ENCODE measurements at places on chromosomes 6 and 20. TPM values are rescaled to one million over a fixed set of nuclear protein-coding genes. Genes with fewer than 3 reads are reported as not detected.
A peak's percentile ranks its signal among the peaks of the same experiment; 100 is the strongest.

Gene CTAGE9
- not detected for total RNA-seq

Gene SLC9A8
- total RNA-seq = 10.4 TPM

Gene HSPA12B
- 18.0 TPM for total RNA-seq

Gene PLEKHG1
- 27.9 TPM for total RNA-seq

Gene UBD
- total RNA-seq = 0.24 TPM

Gene OPN5
- total RNA-seq = not detected

Gene HTR1B
- 7.6 TPM for total RNA-seq

Gene TSHZ2
- total RNA-seq = 50.0 TPM

Gene MAS1
- 0.29 TPM for total RNA-seq

- no peak for DNase-seq
Measured at GRCh38 chr6:151096255-151096612, 143.5 kb upstream of the AKAP12 start.

DNA sequence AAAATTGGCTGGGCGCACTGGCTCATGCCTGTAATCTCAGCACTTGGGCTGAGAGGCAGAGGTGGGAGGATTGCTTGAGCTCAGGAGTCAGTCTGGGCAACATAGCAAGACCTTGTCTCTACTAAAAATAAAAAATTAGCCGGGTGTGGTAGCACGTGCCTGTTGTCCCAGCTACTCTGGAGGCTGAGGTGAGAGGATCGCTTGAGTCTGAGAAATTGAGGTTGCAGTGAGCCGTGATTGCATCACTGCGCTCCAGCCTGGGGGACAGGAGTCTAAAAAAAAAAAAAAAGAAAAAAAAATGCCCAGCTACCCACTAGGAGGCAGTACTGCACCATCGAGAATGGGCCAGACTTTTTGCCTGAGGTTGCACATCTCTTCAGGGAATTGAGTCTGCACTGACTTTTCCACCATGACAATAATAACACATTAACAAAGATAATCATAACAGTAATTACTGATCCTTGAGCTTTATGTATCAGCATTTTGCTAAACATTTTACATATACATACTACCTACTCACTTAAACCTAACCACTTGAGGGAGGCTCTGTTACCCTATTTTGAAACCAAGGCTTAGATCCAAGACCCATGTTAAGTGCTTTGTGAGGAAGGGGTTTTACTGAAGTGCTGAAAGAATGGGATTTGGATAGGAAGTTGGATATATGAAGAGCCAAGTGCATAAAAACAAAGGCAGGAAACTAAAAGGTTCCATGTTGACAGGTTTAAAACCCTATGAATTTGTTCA is 21.0 kb downstream of the SRSF3 start:
- peak; percentile 88 for DNase-seq

DNA sequence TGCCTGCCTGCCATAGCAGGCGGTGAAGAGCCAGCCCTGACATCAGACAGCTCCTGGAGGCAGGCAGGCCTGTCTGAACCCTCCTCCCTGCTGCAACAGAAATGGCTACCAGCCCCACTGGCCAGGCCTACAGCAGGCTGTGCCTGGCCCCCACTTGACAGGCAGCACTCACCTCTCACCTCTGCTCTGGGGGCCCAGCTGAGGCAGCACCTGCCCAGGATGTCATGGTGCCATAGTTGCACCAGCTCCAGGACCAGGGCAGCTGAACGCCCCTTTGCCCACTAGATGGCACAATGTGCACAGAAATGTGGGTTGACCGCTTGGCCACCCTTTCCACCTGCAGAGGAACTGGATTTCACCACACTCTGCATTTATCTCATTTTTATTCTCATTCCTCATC is 30.6 kb downstream of the MRPL14 start:
- DNase-seq = peak; percentile 90

GRCh38 chr20:32354592-32355416 is 3.3 kb upstream of the ASXL1 start:
- DNase-seq = no peak

- no peak for DNase-seq
Measured at GRCh38 chr6:72272958-72273357, 348.9 kb upstream of the KCNQ5 start.

GRCh38 chr20:41499064-41499463 is 119.1 kb downstream of the CHD6 start:
- no peak for DNase-seq

DNA sequence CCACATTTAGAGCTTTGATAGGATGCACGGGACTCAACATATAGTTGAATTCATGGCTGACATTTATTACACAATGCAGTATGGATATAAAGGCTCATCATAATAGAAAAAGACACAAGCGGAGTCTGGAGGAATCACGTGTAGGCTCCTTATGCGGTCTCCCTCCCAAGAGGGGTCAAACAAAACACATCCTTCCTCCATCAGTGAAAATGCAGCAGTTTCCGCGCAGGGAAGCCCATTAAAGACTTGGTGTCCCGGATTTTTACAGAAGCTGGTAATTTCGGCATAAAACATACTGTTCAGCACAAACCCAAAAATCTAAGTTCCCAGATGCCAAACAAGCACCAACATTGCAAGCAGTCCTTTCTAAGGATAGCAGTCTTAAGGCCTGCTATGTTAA is 1.1 kb downstream of the USP45 start:
- no peak for DNase-seq

- no peak for DNase-seq
Measured at GRCh38 chr6:152160346-152160745, 352.9 kb downstream of the ESR1 start.

DNA sequence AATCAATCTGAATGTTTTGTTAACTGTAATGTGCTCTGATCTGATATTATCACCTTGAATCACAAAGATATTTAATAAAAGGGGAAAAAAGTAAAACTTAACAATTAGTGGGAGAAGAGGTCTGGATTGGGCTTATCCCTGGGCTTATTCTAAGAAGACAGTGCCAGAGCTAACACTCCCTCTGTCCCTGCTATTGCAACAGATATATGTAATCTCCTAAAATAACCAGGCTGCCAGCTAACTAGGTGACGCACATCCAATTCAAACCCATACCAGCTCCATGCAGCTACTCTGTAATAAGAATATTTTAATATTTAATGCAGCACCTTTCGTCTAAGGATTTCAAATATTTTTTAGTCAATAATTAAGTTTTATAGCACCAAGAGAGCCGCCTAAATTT is 330.1 kb upstream of the MARCKS start:
- DNase-seq = no peak

- no peak for DNase-seq
Measured at GRCh38 chr6:136225496-136225895, 24.6 kb downstream of the MTFR2 start.

DNA sequence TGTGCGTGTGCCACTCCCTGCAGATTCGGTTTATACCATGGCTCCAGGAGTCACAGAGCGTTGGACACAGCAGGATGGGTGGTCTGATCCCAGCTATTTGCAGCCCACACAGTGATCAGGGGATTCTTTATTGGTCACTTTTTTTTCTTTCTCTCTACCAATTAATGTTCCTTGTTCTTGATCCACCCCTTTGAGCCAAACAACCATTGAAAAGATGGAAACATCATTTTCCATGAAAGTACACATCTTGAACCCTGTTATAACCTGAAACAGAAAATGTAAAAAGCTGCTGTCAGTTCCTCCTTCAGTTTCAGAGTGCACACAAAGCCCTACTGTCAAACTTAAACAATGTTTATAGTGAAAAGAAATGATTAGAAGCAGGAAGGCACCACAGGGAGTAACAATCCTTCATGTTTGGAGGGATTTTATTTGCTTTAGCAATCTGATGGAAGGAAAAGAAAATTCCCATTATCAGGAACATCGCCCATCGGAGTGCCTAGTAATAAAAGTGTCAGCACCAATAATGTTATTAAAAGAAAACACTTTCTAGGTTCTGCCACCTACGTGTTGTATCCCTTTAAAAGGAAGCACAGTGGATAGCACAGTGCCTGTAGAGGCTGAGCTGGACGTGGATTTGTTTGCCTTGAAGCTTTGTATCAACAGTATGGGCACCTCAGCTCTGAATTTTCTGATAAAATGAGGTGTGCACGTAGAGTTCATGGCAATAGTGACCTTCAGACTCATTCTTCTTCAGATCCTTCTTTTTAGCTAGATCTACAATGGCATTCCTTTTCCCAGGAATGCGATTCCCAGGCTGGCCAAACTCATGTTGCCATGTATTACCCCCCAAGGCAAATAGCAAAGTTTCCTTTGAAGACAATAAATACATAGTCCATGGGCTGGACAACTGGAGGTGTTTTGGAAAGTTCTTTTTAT is 16.1 kb upstream of the THBD start:
- no peak for DNase-seq

DNA sequence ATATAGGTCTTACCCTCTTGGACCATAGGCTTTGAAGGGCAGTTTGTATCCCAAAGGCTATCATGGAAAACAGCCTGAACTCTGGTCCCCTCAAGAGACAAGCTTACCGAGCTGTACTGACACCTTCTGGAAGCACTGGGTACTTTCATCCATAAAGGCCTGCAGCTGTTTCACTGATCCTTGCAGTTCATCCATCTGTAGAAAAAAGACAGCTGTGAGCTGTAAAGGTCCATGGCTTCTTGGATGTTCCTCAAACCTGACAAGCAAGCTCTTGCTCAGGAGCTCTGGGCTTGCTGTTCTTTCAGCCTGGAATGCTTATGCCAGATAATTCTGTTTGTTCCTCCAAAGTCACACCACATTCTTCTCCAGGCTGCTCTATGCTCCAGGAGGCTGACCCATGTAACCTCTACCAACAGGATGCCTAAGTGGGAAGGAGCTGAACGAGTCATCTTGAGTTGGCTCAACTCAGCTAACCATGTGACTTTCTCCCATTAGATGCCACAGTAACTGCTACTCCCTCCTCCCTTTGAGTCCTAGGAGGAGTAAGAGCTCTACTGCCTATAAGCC is 8.8 kb upstream of the NDRG3 start:
- DNase-seq = no peak

Data from posterior vena cava (tissue), 2 donors.